ENCODE measurements at places on chromosomes 12 and 14. TPM values are rescaled to one million over a fixed set of nuclear protein-coding genes. Genes with fewer than 3 reads are reported as not detected.

Gene EPYC
- not detected for total RNA-seq

Gene NRL
- 2.6 TPM for total RNA-seq

DNA sequence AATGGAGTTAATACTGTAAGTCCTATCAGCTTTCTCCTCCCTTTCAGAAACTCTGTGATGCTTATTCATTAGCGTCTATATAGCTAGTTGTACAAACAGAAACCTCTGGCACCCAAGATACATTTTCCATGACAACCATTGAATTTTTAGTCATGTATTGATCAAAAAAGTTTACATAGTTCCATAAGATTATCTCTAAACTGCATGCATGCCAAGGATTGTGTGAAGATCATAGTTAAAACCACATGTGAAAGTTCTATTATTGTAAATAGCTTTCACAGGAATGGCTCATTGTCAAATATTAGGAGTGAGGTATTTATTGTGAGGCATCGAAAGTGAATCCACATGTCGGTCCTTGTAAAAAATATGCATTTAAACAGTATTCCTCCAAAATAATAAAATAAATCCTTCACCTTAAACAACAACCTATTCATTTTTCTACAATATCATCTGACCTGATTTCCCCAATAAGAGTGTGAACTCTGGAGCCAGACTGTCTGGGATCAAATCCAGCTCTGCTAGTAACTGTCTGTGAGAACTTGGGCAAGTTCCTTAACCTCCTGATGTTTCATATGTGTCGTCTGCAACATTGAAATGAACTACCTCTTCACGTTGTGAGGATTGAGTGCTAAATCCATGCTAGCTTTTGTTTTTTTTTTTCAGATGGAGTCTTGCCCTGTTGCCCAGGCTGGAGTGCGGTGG, 10.6 kb upstream of the CDKL1 start:
- no peak for DNase-seq

Gene CFAP73
- not detected for total RNA-seq

- no peak for DNase-seq
These were observed 280.8 kb downstream of the ZFP36L1 start for GRCh38 chr14:68512088-68512487.

- DNase-seq: no peak
These were observed 2.8 kb upstream of the PIWIL1 start for GRCh38 chr12:130334937-130335336.

Gene GALNT9
- not detected for total RNA-seq

- DNase-seq: no peak
These were observed 80.2 kb upstream of the ST8SIA1 start for GRCh38 chr12:22414742-22415141.

- no peak for DNase-seq
These were observed 16.9 kb upstream of the DUSP6 start for GRCh38 chr12:89369166-89369565.

Measured in gastrocnemius medialis (tissue), 4 donors.